ENCODE measurements at places on chromosomes 4 and X.

DNA sequence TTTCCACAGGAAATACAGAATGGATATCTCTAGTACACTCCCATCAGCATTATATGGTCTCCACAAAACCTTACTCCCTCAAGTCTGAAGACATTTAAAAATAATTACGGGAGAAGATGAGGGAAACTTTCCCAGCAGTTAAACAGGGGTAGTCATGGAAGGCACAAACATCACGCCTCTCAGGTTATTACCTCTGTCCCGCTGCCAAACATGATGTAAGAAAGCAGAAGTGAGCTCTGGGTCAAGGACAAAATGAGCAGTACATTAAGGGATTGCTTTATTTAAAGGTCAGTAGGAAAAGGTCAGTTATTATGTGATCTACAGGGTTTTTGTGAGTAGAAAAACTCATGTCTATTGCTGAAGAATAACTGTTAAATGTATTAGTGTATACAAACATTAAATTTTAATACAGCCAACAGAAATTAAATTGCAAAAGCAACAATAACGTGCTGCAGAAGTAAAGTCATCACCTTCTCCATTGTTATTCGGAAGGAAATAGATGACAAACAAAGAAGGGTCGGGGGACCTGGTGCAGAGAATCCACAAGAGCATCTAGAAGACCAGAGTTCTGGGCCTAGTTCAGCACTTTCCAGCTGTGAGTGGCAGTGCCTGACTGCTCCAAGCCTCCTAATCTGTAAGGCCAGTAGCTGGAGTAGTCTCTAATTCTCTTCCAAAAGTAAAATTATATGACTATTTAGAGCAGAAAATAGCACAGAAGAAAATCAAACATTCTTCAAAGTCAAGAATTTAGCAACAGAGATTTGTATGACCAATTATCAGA is 171.2 kb downstream of the PPP3CA start:
- DNase-seq, result no peak

DNA sequence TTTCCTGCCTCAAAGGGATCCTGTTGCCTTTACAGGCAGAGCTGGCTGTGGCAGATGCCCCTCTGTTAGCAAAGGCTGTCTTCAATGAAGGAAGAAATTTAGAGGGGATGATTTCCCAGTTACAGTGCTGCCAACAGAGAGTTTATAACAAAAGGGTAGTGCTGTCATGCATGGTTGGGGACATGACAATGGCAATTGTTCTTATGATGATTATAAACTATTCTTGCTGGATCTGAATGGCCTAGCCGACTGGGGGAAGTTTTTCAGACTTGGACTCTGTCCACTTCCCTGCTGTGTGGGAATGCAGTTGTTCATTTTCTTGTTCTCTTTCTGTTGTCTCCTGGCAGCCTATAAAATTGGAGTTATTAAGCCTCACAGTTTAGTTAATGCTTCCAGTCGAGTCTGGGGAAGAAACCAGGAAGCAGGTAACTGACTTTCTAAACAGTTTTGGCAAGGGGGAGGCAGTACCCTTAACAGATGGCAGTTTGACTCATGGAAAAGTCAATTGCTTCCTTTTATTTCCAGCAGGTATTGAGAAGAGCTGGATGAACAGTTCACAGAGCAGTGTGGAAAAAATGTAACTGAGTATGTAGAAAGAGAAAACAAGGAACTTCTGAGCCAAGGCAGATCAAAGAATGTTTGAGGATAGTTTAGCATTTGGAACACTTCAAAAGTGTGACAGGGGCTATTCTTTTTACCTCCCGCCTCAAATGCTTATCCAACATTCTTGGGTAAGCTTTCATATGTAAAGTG is 582.6 kb downstream of the RAPGEF2 start:
- no peak for DNase-seq

GRCh38 chrX:120251471-120252011 is 929 bp downstream of the ZBTB33 start:
- peak; percentile 24 for DNase-seq

GRCh38 chrX:78307665-78308064 is 19.7 kb downstream of the CYSLTR1 start:
- no peak for DNase-seq

DNA sequence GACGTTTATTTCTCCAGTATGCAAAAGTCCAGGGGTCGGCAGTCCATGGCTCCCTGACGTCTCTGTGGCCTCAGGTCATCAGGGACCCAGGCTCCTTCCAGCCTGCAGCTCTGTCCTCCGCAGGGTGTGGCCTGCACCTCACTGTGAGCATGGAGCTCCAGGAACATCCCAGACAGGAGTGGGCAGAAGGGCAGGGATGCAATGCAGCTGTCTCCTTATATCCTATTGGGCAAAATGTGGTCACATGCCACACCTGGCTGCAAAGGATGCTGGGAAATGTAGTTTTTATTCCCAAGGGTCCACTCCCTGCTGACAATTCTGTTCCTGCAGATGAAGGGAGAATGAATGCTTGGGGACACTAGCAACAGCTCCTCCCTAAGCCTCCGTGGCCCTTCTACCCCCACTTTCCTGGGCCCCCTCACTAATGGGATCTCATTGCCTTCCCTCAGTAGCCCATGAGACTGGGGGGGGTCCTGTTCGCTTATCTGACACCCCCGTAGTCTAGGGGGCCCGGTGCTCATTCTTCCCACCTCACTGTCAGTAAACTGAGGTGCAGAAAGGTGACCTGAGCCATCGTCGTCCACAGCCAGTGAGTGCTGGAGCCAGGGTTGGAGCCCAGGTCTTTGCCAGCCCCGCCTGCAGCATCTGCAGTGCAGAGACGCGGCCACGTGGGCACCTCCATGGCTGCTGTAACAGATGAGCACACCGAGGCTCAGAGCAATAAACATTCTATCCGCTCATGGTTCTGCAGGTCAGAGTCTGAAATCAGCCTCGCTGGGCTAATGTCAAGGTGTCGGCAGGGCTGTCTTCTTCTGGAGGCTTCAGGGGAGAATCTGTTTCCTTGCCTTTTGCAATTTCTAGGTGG is 5.9 kb upstream of the GRPEL1 start:
- peak; percentile 62 for DNase-seq

GRCh38 chr4:74152836-74153235 is 5.1 kb upstream of the MTHFD2L start:
- no peak for DNase-seq

GRCh38 chr4:107392951-107393350 is 327.1 kb downstream of the PAPSS1 start:
- DNase-seq, result peak; percentile 31

- no peak for DNase-seq
Observed at GRCh38 chr4:8282742-8283141, 13.2 kb downstream of the HTRA3 start.

- no peak for DNase-seq
Observed at GRCh38 chr4:146336410-146336807, 122.1 kb downstream of the REELD1 start.

DNA sequence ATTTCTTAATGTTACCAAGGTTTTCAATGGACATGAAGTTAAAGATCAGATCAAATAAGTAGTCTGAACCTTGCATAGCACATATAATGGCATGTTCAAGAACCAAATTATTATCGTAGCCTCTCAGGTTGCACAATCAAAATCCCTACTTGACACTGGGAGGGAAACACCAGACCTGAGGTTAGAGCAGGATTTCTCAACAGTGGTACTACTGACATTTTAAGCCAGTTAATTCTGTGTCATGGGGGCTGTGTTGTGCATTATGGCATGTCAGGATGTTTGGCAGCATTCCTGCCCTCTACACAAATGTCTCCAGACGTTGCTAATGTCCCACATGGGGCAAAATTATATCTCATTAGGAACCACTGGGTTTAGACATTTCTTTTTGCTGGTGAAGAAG is 20.8 kb downstream of the RLIM start:
- DNase-seq, result no peak

GRCh38 chr4:53132132-53132891 is 233.5 kb downstream of the SCFD2 start:
- no peak for DNase-seq

DNA sequence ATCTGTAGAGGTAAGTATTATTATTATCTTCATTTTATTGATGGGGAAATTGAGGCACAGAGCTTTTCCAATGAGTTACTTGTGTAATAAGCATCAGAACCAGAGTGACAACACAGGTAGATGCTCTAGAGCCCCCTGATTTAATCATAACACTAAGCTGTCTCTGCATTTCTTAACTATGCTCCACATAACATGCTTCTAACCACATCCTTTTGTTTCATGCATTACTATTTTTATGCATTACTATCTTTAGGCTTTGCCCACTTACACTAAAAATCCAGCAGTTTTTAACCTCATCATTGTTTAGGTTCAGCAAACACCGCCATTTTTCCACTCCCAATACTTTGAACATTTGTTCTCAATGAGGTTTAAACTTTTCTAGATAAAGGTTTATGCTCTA is 1900.8 kb upstream of the PCDH10 start:
- DNase-seq, result no peak

- DNase-seq, result no peak
Observed at GRCh38 chrX:56576721-56577120, 13.3 kb downstream of the UBQLN2 start.

- DNase-seq, result no peak
Observed at GRCh38 chrX:97847885-97848679, 964.4 kb downstream of the RPA4 start.

DNA sequence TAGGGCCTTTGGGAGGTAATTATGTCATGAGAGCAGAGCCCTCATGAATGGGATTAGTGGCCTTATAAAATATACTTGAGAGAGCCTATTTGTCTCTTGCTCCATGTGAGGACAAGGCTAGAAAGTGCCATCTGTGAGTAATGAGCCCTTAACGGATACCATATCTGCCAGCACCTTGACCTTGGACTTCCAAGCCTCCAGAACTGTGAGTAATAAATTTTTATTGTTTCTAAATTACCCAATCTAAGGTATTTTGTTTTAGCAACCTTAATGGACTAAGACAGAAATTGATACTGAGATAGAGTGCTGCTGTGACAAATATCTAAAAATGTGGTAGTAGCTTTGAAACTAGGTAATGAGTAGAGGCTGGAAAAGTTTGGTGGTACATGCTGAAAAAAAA is 285.0 kb upstream of the DIPK2B start:
- peak; percentile 18 for DNase-seq

Data from EL (cell line).